ENCODE measurements at places on chromosomes 1 and 21. TPM values are rescaled to one million over a fixed set of nuclear protein-coding genes. Genes with fewer than 3 reads are reported as not detected.

TNFAIP8L2 gene
- total RNA-seq: not detected

DNA sequence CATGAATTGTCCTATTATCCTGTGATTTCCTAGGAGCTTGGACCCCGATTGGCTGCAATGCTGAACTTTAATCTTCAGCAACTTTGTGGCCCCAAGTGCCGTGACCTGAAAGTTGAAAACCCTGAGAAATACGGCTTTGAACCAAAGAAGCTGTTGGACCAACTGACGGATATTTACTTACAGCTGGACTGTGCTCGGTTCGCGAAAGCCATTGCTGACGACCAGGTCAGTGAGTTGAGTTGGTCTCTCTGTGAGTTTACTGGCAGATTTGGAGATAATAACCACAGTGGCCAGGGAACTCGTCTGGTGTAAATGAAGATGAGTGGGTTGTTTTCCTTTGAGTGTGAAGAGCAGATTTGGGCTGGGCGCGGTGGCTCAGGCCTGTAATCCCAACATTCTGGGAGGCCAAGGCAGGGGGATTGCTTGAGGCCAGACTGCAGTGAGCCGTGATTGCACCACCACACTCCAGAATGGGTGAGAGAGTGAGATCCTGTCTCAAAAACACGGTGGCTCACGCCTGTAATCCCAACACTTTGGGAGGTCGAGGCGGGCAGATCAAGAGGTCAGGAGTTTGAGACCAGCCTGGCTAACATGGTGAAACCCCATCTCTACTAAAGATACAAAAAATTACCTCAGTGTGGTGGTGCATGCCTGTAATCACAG is 39.1 kb upstream of the KIF1B start:
- DNase-seq: peak; percentile 54

DNA sequence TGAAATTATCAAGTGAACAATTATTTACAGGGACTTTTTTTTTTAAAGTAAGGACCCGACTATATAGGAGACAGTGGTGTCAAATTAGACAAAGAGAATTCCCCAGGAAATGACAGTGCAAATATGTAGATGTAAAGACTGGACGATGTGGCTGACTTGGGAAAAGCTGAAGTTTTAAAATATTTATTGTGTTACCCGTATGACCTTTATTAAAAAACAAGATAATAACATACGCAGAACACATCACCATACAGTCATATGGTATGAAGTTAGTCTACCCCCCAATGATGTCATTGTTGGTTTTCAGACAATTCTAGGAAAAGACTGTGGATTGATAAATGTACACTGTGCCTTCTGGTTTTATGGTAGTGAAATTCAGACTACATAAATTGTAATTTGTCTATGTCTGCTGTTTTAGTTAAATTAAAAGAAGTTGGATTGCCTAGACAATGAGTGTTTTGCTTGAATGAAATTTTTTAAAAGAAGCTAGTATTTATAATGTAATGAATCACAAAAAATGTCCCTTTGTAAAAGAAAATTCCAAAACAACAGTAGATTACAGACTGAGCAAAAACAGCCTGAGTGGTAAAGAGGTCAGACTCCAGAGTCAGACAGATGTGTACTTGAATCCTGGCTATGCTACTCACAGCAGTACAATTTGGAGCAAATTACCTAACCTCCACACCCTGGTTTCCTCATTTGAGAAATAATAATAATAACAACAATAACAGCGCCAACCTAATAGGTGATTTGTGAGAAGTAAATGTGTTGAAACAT is 15.5 kb upstream of the PDC start:
- DNase-seq: peak; percentile 22

CYP4Z1 gene
- total RNA-seq: not detected

- no peak for DNase-seq
These were observed 161.3 kb upstream of the CTTNBP2NL start for GRCh38 chr1:112234710-112235109.

DNA sequence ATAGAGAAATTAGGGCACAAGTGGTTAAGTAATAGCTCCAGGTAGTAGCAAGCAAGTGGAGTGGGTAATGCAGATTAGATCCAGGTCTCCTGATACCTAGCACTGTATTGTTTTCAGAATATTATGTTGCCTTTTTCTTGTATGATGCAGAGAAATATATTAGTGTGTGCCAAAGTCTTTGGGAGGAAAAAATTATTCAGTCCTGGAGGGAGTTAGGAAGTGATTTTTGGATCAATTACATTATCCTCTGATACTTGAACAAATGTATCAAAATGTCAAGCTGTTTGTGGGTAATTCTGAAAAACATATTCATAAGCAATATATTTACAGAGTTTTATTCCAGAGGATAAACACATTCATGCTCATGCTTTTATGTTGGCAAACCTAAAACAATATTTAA is 28.8 kb downstream of the TSEN15 start:
- no peak for DNase-seq

S100A16 gene
- 159 TPM for total RNA-seq

LYSMD1 gene
- 10.0 TPM for total RNA-seq

- DNase-seq: no peak
These were observed 173.2 kb downstream of the RRAGC start for GRCh38 chr1:38686167-38686926.

Measured in fibroblast of villous mesenchyme (primary cell).